ENCODE measurements at places on chromosomes 2 and 18.

GRCh38 chr2:224182498-224182897, 143.4 kb upstream of the SERPINE2 start:
- no peak for DNase-seq

DNA sequence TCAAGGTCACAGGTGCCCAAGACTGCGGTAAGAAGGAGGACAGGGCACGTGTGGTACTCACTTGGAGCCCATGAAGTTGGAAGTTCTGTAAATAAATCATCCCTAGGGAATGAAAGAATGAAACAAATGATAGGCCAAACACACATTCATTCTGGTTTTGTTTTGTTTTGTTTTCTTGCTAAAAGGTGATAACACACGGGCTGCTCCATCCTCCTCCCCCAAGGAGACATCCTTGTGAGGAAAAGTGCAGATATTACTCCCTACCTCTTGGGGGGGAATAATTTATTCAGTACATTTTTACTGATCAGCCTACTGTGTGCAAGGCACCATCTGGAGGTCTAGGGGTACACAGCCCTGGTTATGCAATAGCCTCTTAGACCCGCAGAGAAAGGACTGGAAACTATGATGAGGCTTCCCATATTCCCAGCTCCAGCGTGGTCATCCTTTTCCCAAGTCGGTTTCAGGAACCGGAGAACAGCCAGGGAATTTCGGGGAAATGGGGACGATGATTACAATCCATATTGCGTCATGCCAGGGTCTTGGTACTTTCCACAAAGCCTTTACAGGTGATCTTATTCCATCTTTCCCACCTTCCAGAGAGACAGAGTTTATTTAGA, 6.3 kb downstream of the RAX start:
- no peak for DNase-seq

DNA sequence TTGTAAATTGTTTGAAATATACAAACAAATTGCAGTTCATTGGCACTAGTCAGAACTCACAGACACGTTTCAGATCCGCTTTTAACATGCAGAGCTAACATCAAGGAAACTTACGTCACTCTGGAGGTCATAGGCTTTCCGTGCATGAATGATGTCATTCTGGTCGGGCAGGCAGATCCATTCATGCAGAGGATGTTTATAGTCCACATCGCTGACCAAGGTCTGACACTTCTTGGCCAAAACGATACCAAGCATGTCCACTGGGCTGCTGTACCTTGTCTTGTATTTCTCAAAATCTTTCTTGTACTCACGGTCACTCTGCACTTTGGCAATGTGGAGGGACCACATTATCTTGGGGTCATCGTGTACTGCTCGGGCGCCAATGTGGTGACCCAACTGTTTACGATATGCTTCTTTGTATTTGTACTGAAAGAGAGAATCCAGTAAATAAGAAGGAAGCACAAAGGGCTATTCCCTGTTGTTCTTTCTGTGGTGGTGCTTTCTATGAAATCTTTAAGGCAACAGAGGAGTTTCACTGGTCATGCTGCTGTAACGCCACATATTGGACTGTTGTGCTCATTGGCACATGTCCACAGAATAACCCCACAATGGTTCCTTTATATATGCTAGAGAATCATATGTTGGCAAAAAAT, 114.8 kb downstream of the NEB start:
- DNase-seq: no peak

GRCh38 chr2:223863491-223863890, 26.1 kb upstream of the AP1S3 start:
- DNase-seq: no peak

DNA sequence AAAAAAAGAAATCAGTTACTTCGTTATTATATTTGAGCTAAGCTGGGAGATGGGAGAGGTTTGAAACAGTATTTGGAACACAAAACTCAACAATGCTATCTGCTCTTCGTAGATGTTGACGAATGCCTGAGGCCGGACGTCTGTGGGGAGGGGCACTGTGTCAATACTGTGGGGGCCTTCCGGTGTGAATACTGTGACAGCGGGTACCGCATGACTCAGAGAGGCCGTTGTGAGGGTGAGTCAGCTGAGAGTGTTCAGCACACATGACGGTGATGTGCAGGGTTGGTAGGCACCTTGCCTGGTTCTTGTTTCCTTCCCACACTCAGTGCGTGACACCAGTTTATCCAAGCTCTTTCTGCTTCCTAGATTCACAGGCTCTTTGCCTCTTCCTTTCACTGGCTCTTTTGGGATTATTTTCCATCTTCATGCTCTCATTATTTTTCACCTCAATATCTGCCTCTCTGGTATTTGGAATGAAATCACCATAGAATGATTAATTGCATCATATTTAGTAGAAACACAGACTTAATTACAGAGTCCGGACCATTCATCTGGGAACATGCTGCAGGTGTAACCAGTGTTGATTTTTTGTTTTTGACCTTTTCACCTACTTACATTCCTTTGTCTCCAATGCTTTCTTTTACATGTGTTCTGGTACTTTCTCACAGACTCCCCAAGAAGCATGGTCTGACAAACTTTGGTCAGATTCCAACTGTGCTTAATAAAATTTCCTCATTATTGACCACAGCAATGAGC, 200.6 kb upstream of the RASGRP3 start:
- DNase-seq: peak; percentile 58

- peak; percentile 80 for DNase-seq
These were observed 143.5 kb upstream of the LMAN1 start for GRCh38 chr18:59502274-59503175.

Measured in AG08395 (cell line).